Left kidney (tissue), 8 donors: ENCODE measurements at places on chromosomes 11 and 22.

- no peak for DNase-seq
Observed at GRCh38 chr11:129998107-129998506, 4.5 kb downstream of the PRDM10 start.

- no peak for DNase-seq
Observed at GRCh38 chr11:44116234-44116830, 20.9 kb downstream of the EXT2 start.

- DNase-seq = no peak
Observed at GRCh38 chr22:21907638-21908522, 40.4 kb upstream of the MAPK1 start.

GRCh38 chr22:30186510-30186909 is 60.0 kb downstream of the LIF start:
- no peak for DNase-seq

DNA sequence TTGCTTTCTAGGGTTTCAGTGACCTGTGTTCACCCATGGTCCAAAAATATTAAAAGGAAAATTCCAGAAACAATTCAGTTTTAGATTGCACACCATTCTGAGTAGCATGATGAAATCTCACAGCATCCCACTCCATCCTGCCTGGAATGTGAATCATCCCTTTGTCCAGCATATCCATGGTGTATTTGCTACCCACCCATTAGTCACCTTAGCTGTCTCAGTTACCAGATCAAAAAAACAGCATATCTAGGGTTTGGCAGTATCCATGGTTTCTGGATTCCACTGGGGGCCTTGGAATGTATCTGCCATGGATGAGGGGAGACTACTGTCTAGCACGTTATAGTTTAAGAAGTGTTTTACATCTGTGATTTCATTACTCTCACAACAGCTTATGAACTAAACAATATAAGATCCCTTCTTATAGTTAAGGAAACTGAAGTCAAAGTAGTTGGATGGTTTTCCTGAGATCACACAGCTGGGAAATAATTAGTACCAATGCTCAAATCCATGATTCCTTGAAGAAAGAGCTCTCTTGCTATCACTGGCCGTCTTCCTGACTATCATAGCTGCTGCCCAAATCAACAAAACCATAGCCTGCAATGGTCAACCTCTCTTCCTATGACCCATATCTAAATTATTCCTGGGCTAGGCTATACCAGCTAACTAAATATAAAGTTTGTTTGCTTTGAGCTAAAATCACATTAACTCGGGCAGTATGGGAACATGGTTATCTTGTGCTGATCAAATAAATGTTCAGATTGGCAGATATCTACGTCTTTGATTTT is 122.6 kb downstream of the MICAL2 start:
- no peak for DNase-seq

- DNase-seq = no peak
Observed at GRCh38 chr11:57072640-57073039, 83.9 kb downstream of the OR5AK2 start.

DNA sequence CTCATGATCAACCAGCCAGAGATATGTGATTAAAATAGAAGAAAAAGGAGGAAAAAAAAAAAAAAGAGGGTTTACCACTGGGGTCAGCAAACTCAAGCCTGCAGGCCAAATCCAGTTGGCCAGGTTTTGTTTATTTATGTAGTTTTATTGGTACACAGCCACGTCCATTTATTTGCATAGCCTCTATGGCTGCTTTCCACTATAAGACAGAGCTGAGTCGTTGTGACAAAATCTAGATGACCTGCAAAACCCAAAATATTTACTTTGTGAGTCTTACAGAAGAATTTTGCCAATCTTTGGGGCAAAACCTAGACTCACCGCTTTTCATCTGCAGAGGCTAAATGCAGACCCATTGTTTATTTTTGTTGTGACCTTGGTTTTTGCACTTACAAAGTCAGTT is 87.1 kb downstream of the TENM4 start:
- DNase-seq = no peak
